PC-9 (cell line): ENCODE measurements at places on chromosomes 7 and 10.

DNA sequence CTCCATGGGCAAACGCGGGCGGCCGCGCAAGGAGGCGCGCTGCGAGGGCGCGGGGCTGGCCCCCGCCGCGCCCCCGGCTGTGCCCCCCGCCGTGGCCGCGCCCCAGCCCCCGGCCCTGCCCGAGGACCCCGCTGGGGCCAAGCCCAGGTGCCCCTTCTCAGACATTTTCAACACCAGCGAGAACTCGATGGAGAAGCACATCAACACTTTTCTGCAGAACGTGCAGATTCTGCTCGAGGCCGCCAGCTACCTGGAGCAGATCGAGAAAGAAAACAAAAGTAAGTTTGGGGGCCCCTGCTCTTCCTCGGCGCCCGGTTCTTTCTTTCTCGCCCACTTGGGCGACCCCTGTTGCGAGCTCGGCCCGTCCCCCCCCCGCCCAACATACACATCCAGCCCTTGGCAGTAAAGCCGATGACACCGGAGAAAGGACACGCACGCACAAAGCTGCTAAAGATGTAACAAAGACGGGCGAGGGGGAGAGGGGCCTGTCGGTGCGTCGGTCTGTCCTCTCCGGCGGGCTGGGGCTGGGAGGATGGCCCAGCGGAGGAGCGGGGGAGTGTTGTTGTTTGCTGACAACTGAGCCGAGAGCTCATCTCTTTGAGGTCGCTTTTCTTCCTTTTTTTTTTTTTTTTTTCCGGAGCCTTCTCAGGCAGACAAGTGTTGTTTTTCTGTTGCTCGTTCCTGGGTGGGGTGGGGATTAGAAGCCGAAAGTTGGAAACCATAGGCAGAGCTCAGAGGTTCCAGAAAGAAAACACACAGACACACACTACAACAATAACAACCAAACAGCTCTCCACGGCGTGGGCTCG is 604 bp downstream of the MXI1 start:
- no peak for DNase-seq

DNA sequence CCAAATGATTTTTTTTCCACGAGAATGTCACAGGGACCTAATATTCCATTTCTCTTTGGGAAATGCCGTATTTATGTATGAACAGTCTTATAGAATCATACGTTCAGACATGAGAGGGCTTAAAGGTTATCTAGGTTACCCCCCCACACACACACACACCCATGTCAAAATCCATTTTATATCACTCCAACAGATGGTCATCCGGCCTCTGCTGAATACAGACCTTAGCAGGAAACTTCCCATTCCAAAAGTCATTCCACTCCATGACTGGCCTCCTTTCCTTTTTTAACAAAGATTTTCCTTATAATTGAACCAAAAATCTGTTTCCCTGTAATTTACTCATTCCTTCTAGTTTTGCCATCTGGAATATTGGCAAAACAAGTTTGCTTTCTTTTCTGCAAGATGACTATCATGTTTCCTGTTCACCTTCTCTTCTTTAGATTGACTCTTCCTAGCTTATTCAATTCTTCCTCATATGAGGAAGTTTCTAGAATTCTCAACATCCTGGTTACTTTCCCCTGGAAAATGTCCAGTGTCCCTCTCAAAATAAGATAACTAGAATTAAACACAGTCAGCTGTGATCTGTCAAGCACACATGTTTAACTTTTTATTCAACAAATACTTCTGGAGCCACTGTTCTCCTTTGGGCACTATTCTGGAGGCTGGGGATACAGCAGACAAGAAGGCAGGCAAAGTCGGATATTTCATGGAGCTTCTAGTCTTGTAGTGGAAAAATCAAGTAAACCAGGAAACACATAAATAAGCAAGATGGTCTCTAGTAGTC is 276.5 kb upstream of the LRGUK start:
- DNase-seq: no peak

- DNase-seq: no peak
These were observed 8.7 kb upstream of the UNC5B start for GRCh38 chr10:71203716-71204115.

- no peak for DNase-seq
These were observed 25.9 kb downstream of the TYW1 start for GRCh38 chr7:67022511-67022910.

GRCh38 chr7:69696054-69696591 is 97.8 kb downstream of the AUTS2 start:
- DNase-seq: no peak
